Activated T-helper 2 cell treated with anti-CD3 and anti-CD28 coated beads, Interferon-gamma antibody, Interleukin-2, Interleukin-4, amounts not matched to agents 10 μg/mL and 5 μg/mL and 100 μg/mL, durations not matched to agents 14 hours and 24 hours and 36 hours (primary cell): ENCODE measurements at places on chromosomes 12 and 14. TPM values are rescaled to one million over a fixed set of nuclear protein-coding genes. Genes with fewer than 3 reads are reported as not detected.

The SIX6 gene
- not detected in 2 replicates for total RNA-seq

The PLXNC1 gene
- total RNA-seq, result 6.6 and 7.2 TPM in 2 replicates

The PLEKHA5 gene
- 3.2 TPM in 2 replicates for total RNA-seq

The DIP2B gene
- 27.4 and 29.1 TPM in 2 replicates for total RNA-seq

The MRPS35 gene
- 53.6 and 54.0 TPM in 2 replicates for total RNA-seq

The FAM90A1 gene
- 0.14 and 0.25 TPM in 2 replicates for total RNA-seq

DNA sequence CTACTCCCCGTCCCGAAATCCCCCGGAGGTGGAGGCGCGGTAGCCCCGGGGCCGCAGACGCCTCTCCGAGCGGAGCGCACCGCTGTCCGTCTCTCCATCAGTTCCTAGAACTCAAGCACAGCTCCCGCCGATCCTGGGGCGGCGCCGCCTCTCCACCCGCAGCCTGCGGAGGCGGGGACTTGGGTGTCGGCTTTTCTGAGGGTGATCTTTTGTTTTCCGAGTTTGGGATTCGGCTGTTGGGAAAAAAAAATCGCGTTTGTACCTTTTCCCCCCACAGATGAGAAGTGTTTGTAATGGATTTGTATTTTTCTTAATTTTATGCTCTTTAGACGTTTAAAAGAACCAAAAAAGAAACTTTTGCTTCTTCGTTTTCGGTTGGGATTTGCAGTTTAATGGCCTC, 26.6 kb downstream of the LRCOL1 start:
- no peak for DNase-seq

GRCh38 chr14:56874375-56874774, 64.1 kb upstream of the OTX2 start:
- DNase-seq, result no peak

- peak; percentile 10 for DNase-seq
Observed at GRCh38 chr12:102883204-102883799, 33.7 kb downstream of the PAH start.

DNA sequence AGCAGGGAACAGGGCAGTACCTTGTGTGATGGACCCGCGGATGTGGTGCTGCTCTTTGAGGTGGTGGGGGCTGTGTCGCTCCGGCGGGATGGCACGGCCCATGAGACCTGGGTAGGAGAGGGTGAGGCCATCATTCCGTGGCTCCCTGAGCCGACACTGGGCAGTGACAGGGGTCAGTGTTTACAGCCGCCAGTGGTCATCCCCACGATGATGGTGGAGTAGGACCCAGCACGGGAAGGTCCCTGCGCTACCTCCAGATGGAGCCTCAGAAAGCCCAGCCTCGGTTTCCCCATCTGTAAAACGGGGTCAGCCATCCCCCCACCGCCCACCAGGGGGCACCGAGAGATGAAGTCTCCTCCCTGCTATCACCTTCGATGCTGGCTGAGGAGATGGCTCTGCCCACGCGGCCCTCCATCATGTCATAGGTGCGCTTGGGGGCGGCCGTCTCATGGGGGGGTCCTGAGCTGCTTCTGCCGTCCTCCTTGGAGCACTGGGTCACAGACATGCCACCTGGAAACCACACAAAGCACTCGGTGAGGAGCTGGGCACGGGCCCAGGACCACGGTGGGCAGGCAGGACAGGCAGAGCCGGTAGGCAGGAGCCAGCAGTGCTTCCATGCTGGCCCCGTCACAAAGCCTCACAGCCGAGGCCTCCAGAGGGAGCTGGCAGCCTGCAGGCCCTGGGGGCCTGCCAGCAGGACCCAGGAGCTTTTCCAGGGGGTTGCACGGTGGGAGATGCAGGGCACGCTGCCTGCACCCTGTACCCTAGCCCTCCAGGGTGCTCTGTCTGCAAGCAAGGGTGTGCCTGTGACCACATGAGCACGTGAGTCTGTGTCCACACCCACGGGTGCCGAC, 53.1 kb downstream of the RFLNA start:
- DNase-seq, result no peak

DNA sequence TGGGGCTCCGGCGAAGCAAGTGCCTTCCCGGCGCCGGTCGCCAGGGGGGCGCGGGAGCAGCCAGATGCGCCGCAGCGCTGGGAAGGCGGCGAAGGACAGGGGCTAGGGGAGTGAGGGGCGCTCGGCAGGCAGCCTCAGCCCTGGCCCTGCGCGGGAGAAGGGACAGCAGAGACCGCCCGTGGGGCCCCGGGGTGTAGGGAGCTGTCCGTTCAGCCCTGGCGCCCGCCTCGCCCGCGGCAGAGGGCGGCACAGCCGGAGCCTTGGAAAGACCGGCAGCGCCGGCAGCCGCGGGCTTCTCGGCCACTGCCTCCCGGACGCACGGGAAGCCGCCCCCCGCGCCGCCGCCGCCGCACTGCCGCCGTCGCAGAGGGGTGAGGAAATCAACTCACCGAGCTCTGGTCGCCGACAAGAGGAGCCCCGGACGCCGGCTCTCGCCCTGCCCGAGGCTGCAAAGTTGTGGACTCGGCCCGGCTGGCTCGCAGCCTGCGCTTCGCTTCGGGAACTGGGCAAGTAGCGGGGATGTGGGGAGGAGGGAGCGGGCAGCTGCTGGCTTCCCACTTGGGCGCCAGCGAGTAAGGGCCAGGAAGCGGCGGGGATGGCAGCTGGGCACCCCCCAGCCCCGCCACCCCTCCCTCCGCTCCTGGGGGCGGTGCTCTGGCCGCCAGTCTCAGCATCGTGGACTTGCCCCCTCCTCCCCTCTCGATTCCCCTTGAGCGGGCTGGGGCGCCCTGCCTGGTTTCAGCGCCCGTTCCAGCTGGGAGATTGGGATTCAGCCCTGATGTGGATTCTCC, at the start of gene ZDHHC22:
ZDHHC22 (minus strand) TSS at position 578 of the 791 bp plus-strand sequence. CDS start 2,053 bp downstream, outside the sequence.
- DNase-seq, result no peak

GRCh38 chr12:89354612-89355067, 2.3 kb upstream of the DUSP6 start:
- DNase-seq, result no peak
